Kidney (tissue), 22 donors: ENCODE measurements at places on chromosomes 2 and 18.
A peak's percentile ranks its signal among the peaks of the same experiment; 100 is the strongest.

- no peak for DNase-seq
These were observed 604 bp upstream of the SIX3 start for GRCh38 chr2:44940732-44941464.

DNA sequence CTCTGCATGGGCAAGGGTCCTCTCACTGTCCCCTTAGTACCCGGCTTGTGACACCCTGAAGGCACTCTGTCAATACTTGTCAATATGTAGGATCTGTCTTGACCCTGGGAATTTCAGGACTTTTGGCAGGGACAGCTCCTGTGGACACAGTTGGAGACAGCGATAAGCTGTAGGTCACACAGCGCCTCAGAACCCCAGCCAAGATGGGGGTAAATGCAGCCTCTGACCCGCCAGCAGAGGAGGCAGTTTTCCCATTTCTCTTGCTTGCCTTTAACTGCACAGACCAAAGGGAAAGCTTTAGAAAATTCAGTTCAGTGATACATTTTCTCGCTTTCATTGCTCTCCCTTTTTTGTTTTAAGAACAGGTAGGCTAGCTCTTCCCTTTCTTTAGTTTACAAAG is 54.8 kb upstream of the KLHL29 start:
- peak; percentile 49 for DNase-seq

GRCh38 chr18:46831434-46831833 is 74.6 kb upstream of the ST8SIA5 start:
- DNase-seq: no peak

- DNase-seq: no peak
These were observed 80.1 kb downstream of the GALNT1 start for GRCh38 chr18:35661483-35662146.

DNA sequence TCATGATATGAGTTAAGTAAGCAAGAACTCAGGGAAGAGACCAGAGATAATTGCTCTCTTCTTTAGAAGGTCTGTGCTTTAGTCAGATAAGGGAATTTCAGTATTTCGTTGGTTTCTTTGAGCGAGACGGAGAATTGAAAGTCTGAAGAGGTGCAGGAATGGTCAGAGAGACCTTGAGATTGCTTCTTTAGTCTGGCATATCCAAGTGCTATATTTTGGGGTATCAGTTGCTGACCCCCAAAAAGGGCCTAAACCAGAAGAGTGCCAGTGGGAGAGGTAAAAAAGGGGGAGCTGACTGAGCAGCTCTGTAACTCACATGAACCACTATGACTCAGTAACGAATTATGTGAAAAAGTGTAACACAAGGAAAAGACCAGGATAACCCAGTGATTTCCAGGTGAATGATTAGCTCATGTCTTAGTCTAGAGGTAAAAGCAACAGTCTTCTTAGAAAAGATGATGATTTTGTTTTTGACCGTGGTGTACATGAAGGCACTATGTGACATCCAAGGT is 932.9 kb downstream of the TDRD15 start:
- no peak for DNase-seq

DNA sequence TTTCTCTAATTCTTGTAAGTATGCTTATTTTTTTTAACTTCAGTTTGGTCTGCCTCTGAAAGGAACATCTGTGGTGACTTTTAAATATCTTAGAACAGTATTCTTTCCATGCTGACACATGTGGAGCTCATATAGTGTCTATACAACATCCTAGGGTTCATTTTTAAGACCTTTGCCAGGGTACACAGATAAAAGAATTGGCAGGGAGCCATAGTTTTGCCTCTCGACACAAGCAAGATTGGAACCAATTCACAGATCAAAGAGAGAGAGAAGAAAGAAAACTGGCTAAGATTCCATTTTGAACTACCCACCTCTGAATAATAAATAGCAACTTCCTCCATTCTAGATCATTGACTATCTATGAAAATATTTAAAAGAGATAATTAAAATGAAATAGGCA is 142.7 kb upstream of the ST6GAL2 start:
- DNase-seq: no peak
